ENCODE measurements at places on chromosomes 12 and 14.
A peak's percentile ranks its signal among the peaks of the same experiment; 100 is the strongest.

DNA sequence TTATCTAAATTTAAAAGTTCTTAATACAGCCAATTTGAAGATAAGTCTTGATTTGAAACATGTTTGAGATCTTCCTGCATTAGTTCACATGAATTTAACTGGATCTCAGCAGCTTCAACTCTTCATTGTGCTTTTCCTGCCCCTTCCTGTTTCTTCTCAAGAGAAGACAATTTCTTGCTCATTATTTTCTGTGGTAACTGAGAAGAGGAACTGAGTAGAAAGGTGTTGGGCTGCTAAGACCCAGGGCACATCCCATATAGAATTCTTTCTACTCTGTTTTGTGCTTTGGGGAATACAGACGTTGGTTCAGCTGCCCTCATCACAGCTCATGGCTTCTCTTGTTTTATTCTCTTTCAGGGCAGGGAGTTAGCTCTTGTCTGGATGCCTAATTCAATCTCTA is 110.2 kb downstream of the SNAPC1 start:
- peak; percentile 50 for DNase-seq

- DNase-seq = no peak
These were observed 4.3 kb downstream of the TMEM106C start for GRCh38 chr12:47967461-47968321.

DNA sequence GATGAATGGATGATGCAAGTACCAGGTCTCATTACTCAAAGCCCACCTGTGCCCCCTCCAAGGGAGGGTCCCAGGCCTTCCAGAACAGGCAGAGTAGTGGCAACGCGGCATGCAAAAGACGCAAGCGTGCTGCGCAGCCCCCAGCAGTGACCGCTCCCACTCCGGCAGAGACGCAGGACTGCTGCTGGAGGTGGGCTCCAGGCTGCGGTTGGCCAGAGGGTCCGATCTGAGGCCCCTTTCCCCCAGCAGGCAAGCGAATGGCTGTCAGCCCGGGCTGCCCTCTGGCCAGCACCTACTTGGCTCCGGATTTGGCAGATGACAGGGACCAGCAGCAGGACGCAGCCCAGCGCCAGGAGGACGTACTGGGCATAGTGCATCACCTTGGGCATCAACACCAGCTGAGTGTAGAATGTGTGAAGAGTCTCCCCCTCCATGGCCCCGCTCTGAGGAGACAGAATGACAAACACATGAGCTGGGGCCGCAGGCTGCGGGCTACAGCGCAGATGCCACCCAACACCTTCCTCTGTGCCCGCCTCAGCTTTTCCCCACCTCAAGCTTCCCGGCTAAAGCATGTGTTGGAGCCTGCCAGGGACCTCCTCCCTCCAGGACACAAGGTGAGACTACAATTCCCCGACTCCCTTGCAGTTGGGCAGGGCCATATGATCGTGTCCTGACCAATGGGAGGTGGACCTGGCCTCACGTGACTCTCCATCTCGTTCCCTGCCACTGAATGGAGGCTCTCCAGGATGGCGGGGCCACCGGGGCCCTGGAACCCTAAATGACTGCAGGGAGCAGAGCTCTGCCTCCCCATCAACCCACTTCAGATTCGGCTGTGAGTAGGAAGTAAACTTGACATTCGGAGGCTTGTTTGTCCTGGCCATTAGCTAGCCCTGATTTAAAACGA is 77.4 kb downstream of the SCARB1 start:
- DNase-seq = no peak

GRCh38 chr12:114238808-114239207 is 167.1 kb downstream of the TBX5 start:
- DNase-seq = no peak
